HL-60 (cell line): ENCODE measurements at places on chromosomes 2 and 18.
A peak's percentile ranks its signal among the peaks of the same experiment; 100 is the strongest.

- no peak for DNase-seq
Measured at GRCh38 chr2:229268626-229269025, 2.5 kb downstream of the PID1 start.

DNA sequence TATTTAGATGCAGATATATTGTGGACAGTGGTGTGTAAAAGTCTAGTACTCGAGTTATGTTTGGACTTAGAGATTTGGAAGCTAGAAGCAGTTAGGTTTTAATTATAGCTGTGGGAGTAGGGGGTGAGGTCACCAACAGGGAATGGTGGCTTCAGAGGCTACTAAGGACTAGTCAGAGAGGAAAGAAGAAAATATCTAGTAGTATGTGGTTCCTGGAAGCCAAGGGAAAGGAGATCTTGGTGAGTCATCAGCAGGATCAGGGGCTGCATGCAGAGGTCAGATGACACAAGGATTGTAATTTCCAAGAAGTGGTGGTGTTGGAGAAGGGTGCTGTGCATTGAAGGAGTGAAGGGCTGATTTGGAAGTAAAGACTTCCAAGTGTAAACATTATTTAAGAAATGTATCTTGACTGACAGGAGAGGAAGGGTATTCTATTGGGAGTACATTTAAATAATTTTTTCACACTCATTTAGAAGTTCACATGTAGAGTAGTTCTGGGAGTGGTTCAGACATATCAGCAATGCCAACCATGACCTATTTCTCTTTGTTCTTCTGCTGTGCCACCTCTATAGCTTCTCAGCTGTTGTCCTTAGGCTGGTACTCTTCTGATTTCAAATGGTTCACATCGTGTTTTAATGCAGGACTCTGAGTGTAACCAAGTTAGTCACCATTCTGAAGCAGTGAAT is 59.1 kb downstream of the ACSL3 start:
- DNase-seq = no peak

- no peak for DNase-seq
Measured at GRCh38 chr18:39774957-39775598, 2180.0 kb upstream of the PIK3C3 start.

DNA sequence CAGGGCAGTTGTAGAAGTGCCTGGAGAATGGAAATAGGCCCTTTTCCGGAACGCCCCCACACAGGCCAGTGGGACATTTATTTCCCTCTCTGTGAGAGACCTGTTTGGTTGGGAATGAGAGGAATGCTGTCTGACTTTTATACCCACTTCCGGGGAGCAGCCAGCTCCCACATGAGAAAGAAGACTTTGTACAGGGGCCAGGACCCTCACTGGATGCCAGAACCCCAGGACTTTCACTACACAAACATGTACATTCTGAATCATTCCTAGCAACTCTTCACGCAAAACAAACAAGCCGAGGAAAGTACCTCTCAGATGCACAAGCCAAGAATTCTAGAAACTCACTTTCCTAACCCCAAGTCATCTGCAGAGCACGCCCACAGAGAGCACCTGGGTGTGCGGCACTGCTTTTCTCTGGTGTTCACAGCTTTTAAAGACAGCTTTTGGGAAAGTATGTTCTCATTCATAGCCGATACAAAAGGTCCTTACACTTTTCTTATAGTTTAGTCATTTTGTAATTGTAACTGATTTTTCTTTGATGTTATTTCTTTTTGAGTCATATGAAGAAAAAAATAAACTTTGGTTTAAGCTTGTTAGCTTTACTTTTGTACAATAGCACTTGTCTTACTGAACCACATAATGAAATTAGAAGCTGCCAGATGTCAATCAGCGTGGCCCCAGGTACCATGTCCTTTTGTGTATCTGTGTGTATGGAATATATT is 856.1 kb upstream of the ID2 start:
- no peak for DNase-seq

DNA sequence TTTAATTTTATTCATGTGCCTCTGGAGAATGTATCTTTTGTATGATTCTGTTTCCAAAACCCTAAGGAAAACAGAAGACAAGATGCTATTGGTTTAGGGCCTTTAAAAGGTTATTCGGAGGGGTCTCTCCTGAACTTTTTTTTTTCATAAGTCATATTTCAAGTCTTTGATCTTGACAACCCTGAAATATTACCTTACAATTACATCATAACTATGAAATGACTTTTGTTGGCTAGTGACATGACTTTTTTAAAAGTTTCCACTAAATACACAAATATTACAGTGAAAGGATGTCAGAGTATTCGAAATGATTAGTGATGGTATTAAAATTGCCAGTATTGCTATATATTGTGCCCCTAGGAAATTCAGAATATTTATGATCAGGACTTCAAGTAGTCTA is 31.8 kb upstream of the FZD7 start:
- no peak for DNase-seq

GRCh38 chr18:58762781-58763171 is 91.5 kb downstream of the MALT1 start:
- DNase-seq = peak; percentile 30

DNA sequence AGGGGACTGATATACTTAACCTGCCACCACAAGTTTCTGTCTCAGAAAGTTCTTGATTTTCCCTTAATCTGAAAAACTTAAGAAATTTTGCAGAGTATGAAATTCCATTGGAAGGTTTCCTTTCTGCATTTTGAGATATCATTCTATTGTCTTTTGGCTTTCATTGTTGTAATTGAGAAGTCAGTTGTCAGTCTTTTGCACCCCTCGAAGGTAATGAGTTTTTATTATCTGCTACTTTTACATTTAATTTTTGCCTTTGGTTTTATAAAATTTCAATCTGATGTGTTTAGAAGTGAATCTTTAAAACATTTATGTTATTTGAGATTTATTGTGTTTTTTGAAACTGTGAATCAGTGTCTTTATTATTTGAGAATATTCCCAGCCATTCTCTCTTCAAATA is 4.8 kb upstream of the IL36A start:
- DNase-seq = no peak

DNA sequence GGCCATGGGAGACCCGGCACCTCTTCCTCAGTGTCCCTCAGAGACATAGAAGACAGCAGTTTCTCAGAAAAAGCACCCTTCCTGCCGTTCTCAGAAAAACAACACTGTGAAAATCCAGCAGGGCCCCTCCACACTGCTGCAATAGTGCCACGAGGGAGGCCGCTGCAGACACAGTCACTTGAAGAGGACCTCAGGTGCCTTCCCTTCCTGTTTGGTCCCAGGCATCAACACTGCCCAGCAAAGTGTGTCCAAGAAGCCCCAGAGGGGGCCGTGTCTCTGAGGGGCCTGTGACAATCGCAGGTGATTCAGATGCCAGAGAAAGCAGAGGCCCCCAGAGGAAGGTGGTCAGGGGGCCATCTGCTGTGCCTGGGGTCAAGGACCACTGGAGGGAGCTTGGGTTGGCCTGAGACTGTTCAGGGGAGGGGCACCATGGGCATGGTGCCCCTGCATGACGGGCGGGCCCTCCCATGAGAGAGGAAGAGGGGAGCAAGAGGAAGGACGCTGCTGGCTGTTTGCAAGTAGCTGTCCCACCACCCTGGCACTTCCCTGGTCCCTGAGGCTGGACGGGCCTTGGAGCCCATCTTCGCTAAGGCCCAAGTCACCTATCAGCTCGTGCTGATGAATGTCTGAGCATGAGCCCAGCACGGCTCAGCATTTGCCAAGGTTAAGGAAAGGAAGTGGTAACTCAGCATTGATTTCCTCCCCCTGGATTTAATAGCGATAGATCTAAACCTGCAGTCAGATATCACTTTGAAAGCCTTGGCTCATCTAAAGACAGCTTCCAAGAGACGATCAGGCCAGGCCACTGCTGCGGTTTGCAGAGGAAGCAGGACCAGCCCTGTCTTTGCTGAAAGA is 9.1 kb downstream of the TWIST2 start:
- no peak for DNase-seq

DNA sequence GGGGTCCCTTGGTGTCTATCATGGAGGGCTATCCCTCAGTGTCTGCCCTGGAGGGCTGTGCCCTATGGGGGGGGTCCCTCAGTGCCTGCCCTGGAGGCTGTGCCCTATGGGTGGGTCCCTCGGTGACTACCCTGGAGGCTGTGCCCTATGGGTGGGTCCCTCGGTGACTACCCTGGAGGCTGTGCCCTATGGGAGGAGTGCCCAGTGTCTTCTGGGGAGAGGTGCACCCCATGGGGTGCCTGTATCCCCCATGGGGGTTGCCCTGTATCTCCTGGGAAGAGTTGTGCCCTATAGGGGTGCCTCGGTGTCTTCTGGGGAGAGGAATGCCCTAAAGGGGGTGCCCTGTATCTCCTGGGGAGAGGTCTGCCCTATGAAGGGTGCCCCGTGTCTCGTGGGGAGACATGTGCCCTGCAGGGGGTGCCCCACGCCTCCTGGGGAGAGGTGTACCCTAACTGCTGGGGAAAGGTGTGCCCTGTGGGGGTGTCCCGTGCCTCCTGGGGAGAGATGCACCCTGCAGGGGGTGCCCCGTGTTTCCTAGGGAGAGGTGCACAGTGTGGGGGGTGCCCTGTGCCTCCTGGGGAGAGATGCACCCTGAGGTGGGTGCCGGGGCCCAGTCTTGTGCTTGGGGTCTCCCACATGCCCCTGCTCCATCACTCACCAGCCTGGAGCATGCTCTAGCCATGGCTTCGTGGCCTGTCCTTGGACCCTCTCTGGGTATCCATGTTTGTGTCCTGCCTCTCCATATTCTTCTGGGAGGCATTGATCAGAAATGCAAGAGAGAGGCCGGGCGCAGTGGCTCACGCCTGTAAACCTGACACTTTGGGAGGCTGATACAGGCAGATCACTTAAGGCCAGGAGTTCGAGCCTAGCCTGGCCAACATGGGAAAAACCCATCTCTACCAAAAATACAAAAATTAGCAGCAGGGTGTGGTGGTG is 215.6 kb downstream of the HDAC4 start:
- DNase-seq = no peak
